CD14-positive monocyte (primary cell): ENCODE measurements at places on chromosomes 1 and 21.

DNA sequence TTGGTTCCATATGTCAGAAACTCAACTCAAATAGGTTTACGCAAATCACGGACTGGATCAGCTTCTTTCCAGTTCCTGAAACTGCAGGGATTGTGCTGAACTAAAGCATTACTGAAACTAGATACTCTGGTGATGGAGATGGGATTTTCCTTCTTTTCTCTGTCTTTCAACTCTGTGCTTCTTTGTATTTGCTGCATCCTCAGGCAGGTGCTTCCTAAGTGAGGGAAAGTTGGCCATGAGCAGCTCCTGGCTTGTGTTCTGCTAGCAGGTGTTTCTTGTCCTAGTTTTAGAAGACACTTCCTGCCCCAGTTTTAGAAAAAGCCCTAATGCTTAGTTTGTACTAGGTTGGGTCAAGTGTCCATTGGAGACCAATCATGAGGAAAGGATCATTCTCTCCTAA lies 86.7 kb upstream of the USP24 start:
- H3K36me3 ChIP-seq = no peaks in the 10 kb centered on the region
- H3K27me3 ChIP-seq = peaks cover 3% of the 10 kb centered on the region
- H3K4me3 ChIP-seq = no peak overlapping the region

DNA sequence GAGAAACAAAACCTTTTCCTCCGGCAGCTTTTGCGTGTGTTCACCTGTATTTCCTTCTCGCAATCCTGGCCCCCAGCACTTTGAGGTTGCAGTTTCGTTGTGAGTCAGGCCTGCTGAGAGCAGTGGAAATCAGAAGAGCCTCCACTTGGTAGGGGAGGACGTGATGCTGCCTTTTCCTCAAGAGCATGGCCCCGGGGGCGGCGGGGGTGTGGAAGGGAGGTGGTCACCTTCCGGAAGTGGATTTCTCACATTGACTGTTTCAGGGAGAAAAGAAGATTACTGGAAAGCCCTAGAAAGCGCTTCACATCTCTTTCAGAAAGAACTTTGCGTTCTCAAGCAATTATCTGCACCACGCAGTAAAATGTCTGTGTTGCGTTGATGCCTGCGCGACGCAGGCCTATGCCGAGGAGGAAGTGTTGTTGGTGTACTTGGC lies 12.2 kb upstream of the IL10 start:
- no peak for DNase-seq
- H3K27ac ChIP-seq = no peak overlapping the region
- H3K36me3 ChIP-seq = no peaks in the 10 kb centered on the region
- H3K4me1 ChIP-seq = peaks cover 20% of the 10 kb centered on the region
- no peak overlapping the region for H3K4me3 ChIP-seq
- H3K27me3 ChIP-seq = no peaks in the 10 kb centered on the region

DNA sequence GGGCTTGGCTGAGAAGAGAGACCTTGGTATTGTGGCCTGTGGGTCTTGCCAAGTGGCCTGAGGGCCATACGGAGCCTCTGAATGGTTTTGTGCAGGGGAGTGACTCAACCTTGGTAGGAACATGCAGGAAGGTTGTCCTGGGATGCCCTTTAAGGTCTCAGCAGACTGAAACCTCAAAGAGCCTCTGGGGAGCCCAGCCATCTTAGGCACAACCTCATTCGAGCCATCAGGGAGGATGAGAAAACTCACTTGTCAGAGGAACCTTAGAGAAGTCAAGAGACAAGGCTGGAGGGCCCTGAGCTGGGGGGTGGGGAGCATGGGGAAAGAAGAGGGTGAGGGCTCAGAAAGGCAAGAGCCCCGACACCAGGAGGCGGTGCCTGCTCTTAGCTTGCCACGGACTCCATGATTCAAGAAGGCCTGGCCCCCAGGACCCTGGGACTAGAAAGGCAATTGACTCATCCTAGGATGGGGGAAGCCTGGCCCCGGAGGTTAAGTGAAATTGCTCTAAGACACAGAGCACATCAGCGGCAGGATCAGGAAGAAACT lies 13.0 kb downstream of the IFI6 start:
- no peaks in the 10 kb centered on the region for H3K27me3 ChIP-seq
- peak; percentile 78 for DNase-seq
- peak overlapping the region; percentile 97 for H3K27ac ChIP-seq
- H3K36me3 ChIP-seq = no peaks in the 10 kb centered on the region

- H3K27ac ChIP-seq = no peak overlapping the region
- no peak for DNase-seq
- no peaks in the 10 kb centered on the region for H3K27me3 ChIP-seq
- no peaks in the 10 kb centered on the region for H3K36me3 ChIP-seq
- no peak overlapping the region for H3K4me3 ChIP-seq
- H3K4me1 ChIP-seq = peaks cover 14% of the 10 kb centered on the region
Observed at GRCh38 chr1:151133018-151133806, 13.2 kb downstream of the SEMA6C start.

- no peak overlapping the region for H3K4me3 ChIP-seq
- no peaks in the 10 kb centered on the region for H3K36me3 ChIP-seq
- H3K27ac ChIP-seq = no peak overlapping the region
- DNase-seq = no peak
Observed at GRCh38 chr1:152999818-153000217, 1.7 kb upstream of the SPRR3 start.

DNA sequence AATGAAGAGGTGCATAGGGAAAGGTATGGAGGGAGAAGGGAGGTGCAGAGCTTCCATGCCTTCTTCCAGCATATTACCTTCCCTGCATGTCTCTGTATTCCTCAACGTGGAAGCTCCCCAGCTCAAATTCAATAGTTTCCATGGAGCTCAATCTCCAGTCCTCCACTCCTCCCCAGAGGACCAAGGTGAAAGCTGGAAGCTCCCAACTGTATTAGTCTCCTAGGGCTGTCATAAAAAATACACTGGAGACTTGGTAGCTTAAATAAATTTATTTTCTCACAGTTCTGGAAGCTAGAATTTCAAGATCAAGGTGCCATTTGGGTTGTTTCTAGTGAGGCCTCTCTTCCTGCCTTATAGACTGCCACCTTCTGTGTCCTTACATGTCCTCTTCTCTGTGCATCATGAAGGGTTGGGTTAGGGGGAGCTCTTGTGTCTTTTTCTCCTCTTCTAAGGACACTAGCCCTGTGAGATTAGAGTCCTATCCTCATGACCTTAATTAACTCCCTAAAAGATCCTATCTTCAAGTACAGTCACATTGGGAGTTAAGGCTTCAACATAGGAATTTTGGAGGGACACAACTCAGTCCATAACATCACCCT lies 21.9 kb upstream of the RABGGTB start:
- no peaks in the 10 kb centered on the region for H3K4me1 ChIP-seq
- H3K36me3 ChIP-seq = no peaks in the 10 kb centered on the region
- H3K27me3 ChIP-seq = no peaks in the 10 kb centered on the region
- DNase-seq = no peak
- H3K27ac ChIP-seq = no peak overlapping the region

DNA sequence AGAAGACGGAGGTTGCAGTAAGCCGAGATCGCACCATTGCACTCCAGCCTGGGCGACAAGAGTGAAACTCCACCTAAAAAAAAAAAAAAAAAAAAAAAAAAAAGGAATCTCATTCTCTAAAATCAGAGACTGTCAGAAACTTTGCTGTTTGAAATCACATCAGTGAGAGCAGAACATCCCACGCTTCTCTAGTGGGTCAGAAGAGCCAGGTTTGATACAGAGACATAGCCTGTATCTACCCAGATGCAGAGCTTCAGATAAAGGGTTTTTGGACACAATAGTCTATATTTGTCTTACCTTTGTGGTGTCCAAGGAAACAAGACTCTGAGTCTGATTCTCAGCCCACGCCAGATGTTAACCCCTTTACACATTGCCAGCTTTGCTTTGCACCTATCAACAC lies 19.6 kb downstream of the CELA3A start:
- DNase-seq = no peak
- no peak overlapping the region for H3K4me3 ChIP-seq
- no peaks in the 10 kb centered on the region for H3K27me3 ChIP-seq
- no peaks in the 10 kb centered on the region for H3K36me3 ChIP-seq

DNA sequence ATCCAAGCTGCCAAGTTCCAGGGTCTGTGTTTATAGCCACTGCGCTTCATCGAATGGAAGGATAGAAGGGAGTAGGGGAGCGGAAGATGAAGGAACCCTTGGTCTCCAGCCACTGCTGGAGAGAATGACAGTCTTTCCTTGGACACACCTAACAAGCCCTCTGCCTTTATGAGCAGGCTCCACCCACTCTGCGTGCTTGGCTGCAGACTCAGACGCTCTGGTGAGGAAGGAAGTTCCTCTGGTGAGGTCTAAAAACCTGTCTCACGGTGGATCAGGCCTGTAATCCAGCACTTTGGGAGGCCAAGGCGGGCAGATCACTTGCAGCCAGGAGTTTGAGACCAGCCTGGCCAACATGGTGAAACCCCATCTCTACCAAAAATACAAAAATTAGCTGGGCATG lies 55.4 kb downstream of the MATN1 start:
- peaks cover 2% of the 10 kb centered on the region for H3K27me3 ChIP-seq
- H3K36me3 ChIP-seq = no peaks in the 10 kb centered on the region
- H3K4me1 ChIP-seq = no peaks in the 10 kb centered on the region
- no peak overlapping the region for H3K4me3 ChIP-seq

DNA sequence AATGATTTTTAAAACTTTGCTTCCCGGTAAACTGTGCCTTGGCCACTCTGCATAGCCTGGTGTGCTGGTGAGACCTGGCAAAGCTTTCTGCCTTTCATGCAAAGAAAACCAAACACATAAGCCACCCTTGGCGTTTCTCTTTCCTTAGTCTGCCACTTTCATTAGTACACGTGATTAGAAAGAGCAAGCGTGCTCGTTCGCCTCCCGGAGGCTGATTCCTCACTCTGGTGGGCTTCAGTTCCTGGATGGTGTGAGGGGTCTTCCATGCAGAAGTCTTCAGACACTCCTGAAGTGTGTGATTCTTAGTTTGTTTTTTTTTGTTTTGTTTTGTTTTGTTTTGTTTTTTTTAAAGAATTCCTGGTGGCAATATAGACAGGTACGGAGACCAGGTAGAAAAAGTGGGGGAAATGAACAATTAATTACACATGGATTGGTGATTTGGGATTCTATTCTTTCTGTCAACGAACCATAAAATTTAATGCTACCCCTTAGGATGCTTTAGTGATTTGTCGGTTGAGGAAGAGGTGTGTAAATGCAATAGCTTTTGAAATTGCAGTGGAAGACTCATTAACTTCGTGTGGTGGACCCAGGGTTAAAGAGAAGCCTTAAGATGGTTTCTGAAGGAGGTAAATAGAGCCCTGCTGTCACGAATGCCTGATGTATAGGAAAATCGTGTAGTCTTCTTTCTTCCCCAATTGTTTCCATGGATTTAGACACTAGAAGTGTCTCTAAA lies 2.1 kb downstream of the GALNT2 start:
- DNase-seq = no peak
- H3K27ac ChIP-seq = no peak overlapping the region
- H3K36me3 ChIP-seq = no peaks in the 10 kb centered on the region
- no peaks in the 10 kb centered on the region for H3K27me3 ChIP-seq

DNA sequence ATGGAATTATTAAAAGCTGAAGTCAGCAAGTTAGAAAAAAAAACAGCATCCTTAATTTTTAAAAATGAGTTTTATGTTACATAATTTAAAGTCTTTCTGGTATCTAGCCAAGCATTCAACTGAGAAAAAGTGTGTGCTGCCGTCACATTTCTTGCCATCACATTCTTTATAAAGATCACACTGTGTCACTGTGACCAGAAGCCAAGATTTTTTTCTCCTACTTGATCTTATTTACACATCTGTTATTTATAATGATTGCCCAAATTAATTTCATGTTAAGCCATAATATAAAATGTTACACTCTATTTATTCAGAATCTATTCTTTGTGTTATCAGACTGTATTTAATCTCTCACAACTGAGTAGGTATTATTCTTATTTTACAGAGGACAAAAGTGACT lies 1603.7 kb downstream of the PLA2G4A start:
- H3K4me3 ChIP-seq = no peak overlapping the region
- DNase-seq = no peak
- no peaks in the 10 kb centered on the region for H3K4me1 ChIP-seq
- H3K27me3 ChIP-seq = no peaks in the 10 kb centered on the region
- no peak overlapping the region for H3K27ac ChIP-seq
- no peaks in the 10 kb centered on the region for H3K36me3 ChIP-seq

- no peak overlapping the region for H3K27ac ChIP-seq
- H3K27me3 ChIP-seq = no peaks in the 10 kb centered on the region
- no peak overlapping the region for H3K4me3 ChIP-seq
Observed at GRCh38 chr21:43188592-43189210, 19.9 kb downstream of the CRYAA start.

DNA sequence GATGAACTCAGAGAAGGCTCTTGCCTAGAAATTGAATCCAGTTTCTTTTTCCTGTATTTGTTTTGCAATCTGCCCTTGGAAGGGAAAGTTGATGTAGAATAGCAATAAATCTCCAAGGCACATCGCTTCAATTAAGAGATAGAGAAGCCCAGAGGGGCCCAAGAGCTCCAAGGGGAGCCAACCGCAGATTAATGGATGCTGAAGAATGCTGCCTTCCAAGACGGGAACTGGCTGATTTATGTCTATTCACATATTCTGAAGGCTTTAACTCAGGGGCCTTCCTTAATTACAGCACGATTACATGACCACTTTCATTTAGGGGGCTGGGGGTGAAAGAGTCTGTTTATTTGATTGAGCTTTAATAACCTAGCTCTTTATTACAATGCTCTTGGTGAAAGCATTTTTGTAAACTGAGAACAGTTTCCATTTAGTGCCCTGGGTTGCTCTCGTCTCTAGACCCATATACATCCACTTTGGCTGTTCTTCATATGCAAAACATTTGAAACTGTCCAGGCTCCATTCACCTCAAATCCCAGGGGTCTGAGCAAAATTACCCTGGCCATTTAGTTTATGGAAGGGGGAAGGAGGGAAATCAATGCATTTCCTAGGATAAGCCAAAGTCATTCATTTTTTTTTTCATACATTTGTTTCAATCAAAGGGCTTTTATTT lies 87.4 kb upstream of the CLDN14 start:
- no peak overlapping the region for H3K27ac ChIP-seq
- no peaks in the 10 kb centered on the region for H3K36me3 ChIP-seq
- H3K4me3 ChIP-seq = no peak overlapping the region
- no peaks in the 10 kb centered on the region for H3K4me1 ChIP-seq
- no peaks in the 10 kb centered on the region for H3K27me3 ChIP-seq

GRCh38 chr1:218298398-218298797 lies 13.3 kb downstream of the RRP15 start:
- H3K4me3 ChIP-seq = no peak overlapping the region
- H3K27ac ChIP-seq = no peak overlapping the region
- no peak for DNase-seq
- H3K36me3 ChIP-seq = peaks cover 9% of the 10 kb centered on the region
- H3K4me1 ChIP-seq = no peaks in the 10 kb centered on the region
- no peaks in the 10 kb centered on the region for H3K27me3 ChIP-seq
